ENCODE measurements at places on chromosomes 6 and 20.

DNA sequence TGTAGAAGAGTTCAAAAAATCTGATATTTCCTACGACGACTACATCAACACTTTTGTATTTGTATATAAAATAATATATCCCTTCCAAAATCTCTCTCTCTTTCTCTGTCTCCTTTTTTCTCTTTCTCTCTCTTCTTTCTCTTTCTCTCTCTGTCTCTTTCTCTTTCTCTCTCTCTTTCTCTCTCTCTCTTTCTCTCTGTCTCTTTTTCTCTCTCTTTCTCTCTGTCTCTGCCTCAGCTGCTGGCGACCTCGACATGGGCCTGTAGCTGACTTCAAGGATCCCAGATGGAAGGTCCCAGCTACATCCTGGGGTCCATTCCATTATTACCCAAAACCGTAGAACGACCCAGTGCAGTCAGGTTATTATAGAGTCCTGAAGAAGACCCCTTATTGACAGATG, 90.0 kb downstream of the CD24 start:
- no peak for DNase-seq

GRCh38 chr20:38161412-38161774, 3.7 kb downstream of the TGM2 start:
- DNase-seq, result no peak

- DNase-seq, result no peak
Observed at GRCh38 chr20:8470156-8470555, 338.1 kb downstream of the PLCB1 start.

- DNase-seq, result peak; percentile 45
Observed at GRCh38 chr20:5448449-5449118, 131.8 kb upstream of the PROKR2 start.

DNA sequence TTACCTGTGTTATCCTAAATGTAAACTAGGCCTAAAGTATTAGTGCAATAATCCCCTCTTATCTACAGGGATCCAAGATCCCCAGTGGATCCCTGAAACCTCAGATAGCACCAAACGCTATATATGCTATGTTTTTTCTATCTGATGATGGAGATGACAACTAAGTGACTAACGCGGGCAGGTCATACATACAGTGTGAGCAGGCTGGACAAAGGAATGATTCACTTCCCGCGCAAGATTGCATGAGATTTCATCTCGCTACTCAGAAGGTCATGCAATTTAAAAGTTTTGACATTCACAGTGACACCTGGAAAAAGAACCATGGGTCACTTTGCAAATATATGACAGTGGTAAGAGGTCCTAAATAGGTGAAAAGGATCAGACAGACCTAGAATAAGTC, 875.9 kb downstream of the HACE1 start:
- no peak for DNase-seq

Measured in activated CD4-positive, alpha-beta T cell treated with anti-CD3 and anti-CD28 coated beads, Interleukin-10, Interleukin-2, amounts not matched to agents 100 ng/mL and 50 ng/mL, durations not matched to agents 16 hours and 8 hours (primary cell).